ENCODE measurements at places on chromosomes 3 and 15.

GRCh38 chr15:50181969-50182218, at the start of gene SLC27A2:
TSS of gene SLC27A2 (plus strand) at chr15:50182196. CDS start at chr15:50182428, 232 bp downstream.
- DNase-seq = no peak

DNA sequence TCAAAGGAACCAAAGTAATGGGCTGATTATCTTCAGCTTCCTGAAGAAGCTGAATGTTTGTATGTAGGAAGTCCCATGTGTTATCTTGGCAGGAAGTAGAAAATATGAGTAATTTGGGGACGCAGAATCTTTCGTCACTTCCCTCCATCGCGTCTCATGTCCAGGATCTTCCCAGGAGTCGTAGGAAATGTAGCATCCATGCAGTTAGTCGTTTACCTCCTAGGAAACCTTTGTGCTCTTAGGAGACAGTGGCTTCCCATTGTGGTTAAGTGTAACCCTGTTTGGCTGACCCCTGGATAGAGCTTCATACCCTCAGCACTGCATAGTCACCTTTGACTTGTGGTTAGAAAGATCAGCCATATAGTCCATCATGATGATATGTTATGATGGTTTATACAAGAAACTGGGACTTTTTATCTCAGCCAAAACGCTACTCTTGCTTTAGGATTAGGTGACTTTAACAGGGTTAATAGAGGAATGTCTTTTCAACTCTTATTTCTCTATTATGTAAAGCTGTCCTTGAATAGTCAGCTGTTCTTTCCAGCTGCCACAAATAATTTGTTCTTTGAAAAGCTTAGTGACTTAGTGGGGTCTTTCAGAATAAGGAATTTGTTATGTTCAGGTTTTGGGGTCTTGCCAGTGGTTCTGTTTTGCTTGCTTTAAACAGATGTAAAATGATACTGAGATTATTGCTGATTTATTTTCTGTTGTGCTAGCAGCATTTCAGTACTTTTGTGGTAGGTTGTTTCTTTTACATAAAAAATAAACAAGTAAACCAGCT, 92.2 kb downstream of the KLHL25 start:
- DNase-seq = no peak

GRCh38 chr3:124888482-124889441, 1.6 kb upstream of the ITGB5 start:
- no peak for DNase-seq

DNA sequence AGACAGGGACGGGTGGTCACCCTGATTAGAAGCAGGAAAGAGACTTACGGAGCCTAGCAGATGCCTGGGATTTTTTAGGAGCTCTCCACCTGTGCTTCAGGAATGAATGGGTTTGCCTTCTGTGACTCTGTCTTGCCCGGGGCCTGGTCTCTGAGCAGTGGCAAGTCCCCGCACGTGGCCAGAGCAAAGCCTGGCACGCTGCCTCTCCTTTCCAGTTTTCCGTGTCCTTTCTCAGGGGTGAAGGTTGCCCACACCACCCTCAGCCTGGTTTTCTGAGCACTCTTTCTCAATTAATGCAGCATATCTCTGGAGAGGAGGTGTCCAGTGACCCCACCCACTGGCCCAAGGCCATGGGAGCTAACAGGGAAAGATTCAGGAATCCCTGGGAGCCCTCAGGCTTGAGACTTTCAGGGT, 14.5 kb upstream of the CHST14 start:
- no peak for DNase-seq

DNA sequence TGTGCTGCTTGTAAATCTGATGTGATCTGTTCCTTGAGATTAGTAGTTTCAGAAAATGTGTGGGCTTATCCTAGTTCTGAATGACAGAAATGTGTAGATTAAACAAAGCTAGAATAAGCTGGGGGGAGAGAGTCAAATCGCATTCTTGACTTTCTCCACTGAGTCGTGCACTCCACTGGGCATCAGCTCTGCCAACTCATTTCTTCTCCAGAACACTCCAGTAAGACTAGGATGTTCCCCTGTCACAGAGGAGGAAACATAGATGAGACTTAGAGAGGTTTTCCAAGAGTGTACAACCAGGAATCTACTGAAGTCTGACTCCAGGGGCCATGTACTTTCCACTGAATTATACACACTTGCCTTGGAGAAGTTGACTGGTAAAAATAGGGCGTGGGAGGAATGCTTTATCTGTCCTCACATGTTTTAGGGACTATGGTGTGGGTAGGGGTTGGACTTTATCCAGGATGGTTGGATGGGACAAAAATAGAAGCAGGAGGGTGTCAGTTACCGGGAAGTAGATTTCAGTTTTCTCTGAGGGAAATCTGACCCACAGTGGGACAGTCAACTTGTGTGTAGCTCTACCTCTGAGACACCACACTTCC, 298.2 kb downstream of the UBE2E2 start:
- no peak for DNase-seq

DNA sequence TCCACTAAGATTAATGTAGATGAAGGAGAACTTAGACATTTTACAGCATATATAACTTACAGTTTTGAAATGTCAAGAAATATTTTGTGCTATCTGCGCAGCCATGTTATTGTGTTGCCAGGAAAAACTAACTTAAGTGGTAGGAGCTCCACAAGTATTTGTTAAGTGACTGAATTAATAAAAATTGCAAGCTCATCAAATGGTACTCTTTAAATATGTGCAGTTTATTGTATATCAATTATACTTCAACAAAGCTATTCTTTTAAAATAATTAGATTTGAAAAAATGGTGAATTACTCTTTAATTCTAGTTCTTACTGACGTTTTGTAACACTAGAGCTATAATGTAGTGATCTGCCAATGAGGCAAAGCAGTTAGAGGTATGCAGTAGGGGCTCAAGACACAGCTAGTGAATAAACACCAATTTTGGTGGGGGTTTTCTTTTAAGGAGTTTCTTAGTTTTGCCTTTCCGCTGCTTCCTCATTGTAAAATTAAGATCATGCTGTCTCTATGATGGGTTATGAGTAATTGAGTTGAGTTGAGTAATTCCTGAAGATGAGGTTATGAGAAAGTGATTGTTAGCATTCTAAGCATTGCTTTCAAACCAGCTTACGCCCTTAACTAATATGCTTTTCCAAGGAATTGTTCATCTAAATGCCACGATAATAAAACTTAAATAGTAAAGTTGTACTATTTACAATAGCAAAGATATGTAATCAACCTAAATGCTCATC, 10.9 kb upstream of the LXN start:
- DNase-seq = no peak

DNA sequence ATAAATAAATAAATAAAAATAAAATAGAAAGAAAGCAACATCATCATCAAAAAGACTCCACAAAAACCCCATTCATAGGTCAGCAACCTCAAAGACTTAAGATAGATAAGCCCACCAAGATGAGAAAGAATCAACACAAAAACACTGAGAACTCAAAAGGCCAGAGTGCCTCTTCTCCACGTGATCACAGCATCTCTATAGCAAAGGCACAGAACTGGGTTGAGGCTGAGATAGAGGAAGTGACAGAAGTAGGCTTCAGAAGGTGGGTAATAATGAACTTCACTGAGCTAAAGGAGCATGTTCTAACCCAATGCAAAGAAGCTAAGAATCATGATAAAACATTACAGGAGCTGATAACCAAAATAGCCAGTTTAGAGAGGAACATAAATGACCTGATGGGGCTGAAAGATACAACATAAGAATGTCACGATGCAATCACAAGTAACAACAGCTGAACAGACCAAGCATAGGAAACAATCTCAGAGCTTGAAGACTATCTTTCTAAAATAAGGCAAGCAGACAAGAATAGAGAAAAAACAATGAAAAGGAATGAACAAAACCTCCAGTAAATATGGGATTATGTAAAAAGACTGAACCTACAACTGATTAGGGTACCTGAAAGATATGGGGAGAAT, 26.4 kb downstream of the GNB5 start:
- DNase-seq = no peak

DNA sequence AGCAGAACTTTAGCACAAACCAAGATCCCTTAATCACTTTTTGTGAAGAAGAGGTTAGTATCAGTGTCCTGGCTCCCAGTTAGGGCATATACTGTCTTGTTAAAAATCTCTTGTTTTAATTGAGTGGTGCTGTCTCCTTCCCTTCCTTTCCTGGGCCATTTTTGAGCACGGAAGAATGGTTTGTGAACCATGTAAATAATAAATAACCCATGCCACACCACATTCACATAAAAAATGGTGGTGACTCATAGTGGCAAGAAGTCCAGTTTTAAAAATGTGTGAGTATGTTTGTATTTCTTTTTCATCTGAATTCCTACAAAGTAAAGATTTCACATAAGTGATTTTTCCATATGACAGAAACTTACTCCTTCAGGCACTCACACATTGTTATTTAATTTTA, 59.1 kb upstream of the SPRED1 start:
- no peak for DNase-seq

DNA sequence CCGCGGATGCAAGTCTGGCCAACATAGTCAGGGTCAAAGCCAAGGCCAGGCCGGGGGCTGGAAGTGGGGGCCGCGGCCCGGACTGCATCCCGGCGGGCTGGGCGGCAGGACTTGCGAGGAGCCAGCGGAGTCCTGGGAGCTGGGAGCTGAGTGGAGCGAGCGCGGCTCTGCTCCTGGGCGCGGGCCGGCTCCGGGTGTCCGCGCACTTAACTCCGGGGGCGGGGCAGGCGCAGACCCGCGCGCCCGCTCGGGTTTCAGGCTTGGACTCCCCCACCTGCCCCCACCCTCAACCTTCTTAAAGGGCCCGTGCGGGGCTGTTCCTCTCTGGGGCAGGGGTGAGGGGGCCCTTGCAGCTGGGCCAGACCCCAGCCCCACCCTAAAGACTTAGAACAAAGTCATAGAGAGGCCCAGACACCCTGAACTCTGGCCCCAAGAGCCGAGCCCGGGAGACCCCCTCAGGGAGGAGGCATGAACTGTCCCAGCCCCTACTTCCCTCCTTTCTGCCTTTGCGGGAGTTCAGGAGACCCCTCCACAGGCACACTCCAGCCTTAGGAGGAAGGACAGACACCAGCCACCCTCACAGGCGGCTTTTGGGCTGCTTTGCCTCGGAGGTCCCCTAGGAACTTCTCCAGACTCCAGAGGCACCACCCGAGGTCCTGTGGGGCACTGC, at the start of gene CSPG4:
TSS of gene CSPG4 (minus strand) at position 181 of the 670 bp plus-strand sequence. CDS start at position 88, 93 bp downstream.
- DNase-seq = no peak

GRCh38 chr3:13484851-13485590, 4.9 kb downstream of the HDAC11 start:
- DNase-seq = no peak

- DNase-seq = no peak
Observed at GRCh38 chr3:27209617-27210264, 159.4 kb downstream of the NEK10 start.

DNA sequence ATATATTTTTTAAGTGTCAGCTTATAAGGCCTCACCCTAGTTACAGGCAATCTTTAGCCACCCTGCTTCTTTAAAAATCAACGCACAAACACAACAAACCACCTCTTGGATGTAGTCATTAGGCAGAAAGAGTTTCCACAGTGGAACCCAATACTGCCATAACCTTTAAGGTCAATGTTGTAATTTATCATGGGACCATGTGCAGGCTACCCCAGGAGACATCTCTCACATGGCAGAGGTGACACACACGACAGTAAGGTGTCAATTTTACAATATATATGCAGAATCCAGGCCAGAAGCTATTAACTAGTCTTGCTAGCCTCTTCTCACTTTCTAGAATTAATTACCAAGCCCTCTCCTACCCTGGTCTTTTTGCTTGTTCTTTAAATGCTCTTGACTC, 336.5 kb downstream of the MAGI1 start:
- DNase-seq = no peak

GRCh38 chr15:34241376-34242330, 16.8 kb downstream of the EMC4 start:
- DNase-seq = no peak

DNA sequence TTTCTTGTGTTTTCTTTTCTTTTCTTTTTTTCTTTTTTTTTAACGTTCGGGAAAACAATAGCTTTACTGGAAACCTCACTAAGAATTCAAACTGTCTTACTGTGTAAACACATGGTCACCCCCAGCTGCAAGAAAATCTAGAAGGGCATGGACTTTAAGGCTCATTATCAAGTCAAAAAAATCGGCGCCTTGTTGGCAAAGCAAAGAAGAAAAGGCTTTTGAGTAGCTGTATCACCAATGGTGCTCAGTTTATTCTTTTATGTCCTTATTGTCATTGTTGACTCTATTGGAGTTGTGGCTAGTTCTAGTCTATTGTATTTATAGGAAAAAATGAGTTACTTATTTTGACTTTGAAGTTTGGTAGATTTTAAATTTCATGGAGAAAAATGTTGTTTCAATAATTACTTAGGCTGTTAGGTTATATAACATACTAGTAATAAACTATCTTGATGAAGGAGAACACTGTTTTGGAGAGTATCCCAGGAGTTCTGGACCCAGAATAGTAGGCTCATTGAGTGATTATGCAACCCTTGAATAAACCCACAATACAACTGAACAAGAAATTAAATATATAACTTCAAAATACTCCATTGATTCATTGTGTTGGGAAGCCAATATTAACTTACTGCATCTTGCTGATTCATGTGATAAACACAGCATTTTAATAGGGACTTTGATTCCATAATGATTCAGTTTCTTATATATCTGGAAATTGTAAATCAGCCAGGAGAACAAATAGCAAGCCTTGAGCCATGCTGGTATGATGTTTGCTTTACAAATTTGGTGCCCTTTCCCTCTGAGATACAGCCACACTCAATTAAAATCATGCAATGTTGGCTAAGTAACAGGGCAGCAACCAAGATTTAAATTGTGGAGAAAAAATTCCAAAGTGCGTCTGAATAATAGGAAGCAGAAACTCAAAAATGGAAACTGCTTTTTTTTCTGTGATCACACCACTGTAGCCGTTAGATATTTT, 27.8 kb upstream of the GOLIM4 start:
- DNase-seq = no peak

- no peak for DNase-seq
Observed at GRCh38 chr3:22491344-22491743, 711.8 kb upstream of the UBE2E2 start.

- no peak for DNase-seq
Observed at GRCh38 chr3:186185194-186185787, 76.4 kb upstream of the ETV5 start.

DNA sequence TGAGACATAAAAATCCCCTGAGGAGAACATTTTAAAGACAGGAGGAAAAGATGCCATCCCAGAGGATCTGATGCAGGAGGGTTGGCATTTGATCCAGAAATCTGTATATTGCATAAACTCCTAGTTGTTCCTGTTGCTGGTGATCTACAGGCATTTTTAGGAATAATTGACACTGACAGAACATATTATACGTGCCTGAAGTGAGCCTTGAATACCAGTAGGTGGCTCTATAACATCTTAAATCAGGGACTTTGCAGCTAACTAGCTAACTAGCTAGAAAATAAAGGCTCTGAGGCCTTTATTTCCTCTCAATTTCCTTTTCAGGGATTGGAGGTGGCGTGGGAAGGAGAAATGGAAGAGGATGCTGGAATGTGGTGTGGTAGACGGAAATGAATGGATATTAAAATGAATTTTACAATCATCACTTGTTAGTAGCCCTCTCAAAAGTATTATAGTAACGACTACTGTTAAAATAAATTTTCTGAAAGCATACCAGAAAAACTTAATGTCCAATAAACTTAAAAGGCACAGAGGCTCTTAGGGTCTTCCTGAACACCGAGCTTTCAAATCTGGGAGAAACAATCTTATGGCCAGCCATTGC, 73.8 kb upstream of the ZBED2 start:
- DNase-seq = no peak

GRCh38 chr3:174810254-174810653, 48.9 kb upstream of the NAALADL2 start:
- no peak for DNase-seq

GRCh38 chr3:138782755-138783154, 52.0 kb downstream of the PIK3CB start:
- DNase-seq = no peak

- no peak for DNase-seq
Observed at GRCh38 chr3:25495726-25496253, 67.7 kb downstream of the RARB start.
